Hematopoietic multipotent progenitor cell treated with erythropoietin and hydrocortisone succinate and interleukin-3 and kit ligand, for 6 days (in vitro differentiated cells): ENCODE measurements at places on chromosomes 12 and 14.

- DNase-seq: no peak
Measured at GRCh38 chr12:109864916-109865315, 15.4 kb downstream of the GLTP start.

DNA sequence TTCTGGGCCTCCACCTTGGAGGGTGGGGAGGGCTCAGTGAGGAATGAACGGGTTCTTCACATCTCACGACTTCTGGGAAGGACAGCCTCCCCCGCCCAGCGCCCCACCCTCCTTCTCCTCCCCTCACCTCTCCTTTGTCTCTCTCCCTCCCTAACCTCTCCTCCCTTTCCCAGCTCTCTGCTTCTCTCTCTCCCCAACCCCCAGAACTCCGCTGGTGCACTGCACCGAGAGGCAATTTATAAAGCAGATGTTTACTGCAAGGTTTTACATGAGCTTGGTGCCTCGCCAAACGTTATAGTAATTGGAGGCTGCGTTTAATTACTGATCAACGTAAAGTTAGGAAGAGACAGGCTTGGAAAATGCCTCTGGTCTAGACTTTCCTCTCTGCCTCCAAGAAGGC is 42.9 kb upstream of the FAM222A start:
- no peak for DNase-seq

- no peak for DNase-seq
Measured at GRCh38 chr14:68427550-68427890, 365.3 kb downstream of the ZFP36L1 start.

DNA sequence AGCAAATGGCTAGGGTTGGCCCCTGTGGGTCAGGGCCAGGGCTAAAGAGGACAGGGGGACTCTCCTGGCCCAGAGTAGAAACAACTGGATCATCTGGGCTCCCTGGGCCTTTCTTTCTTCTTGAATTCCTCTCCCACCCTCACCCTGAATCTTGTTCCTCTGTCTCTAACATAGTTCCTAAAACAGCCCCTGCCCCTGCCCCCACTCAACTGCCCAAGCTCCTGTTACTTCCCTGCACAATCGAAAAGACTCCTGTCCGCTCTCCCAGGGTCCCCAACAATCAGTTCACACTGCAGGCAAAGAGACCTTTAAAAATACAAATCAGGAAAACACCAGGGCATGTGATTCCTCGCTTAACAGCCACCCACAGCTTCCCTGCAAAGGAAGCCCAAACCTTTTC is 18.0 kb upstream of the ANKRD33 start:
- no peak for DNase-seq

GRCh38 chr12:125028106-125028505 is 34.7 kb downstream of the BRI3BP start:
- no peak for DNase-seq

DNA sequence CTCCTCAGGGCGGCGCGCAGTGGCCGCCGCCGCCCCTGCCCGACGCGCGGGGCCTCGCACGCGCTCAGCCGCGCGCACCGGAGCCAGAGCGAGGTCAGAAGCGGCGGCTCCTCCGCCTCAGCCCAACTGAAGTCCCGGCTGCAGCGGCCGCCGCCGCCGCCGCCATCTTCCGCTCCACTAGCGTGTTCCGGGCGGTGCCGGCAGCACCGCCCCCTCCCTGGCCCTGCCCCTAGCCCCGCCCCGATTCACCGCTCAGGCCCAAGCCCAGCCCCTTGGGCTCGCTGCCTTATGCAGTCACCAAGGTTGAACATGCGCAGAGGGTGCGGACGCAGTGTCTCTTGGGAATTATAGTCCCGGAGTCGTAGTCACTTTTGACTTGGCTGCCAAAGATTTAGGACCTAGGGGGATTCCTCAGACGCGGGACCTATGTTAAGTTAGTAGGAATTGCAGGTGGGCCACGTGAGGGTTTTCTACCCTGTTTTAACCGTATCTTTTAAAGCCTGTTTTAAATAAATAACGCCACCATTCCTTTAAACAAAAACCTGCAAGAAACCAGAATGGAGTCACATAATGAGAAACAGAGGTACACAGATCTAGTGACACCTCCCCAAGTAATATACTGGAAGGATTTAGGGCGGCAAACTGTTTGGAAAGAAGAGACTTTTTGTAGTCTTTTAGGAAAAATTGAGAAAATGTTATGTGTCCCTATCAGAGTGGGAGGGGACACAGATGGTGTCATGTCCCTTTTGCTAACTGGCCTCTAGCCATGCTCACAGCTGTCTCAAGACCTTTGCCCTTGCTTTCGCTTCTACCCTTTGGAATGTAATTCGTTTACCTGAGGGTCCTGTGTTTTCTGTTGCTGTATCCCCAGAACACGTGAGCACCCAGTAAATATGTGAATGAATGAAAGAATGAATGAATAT is at the start of gene PPTC7:
Gene PPTC7, minus strand, starts transcription at position 182 of the 923 bp plus-strand sequence. CDS start 287 bp downstream, outside the sequence.
- peak; percentile 99 for DNase-seq
